NCI-H460 (cell line): ENCODE measurements at places on chromosomes 5 and 9. TPM values are rescaled to one million over a fixed set of nuclear protein-coding genes. Genes with fewer than 3 reads are reported as not detected.

GFPT2 gene
- total RNA-seq: 10.6 and 12.5 TPM in 2 replicates

PCDH1 gene
- total RNA-seq: 3.3 TPM in 2 replicates

DNA sequence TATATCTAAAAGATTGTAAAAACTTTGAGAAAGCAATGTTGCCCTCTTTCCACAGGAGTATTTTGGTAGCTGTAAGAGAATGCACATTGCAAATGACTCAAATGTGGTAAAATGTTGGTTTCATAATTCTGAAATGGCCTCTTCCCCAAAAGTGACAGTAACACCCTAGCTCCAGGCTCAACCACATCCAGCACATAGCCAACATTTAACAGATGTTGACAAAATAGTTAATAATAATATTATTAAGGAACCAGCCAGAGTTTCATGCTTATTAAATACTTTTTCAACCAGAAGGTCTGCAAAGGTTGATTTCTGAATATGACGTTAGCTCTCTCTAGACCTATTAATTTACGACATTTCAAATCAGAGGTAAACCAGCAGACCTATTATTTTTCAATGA lies 1.3 kb downstream of the ANXA1 start:
- DNase-seq: no peak

DNA sequence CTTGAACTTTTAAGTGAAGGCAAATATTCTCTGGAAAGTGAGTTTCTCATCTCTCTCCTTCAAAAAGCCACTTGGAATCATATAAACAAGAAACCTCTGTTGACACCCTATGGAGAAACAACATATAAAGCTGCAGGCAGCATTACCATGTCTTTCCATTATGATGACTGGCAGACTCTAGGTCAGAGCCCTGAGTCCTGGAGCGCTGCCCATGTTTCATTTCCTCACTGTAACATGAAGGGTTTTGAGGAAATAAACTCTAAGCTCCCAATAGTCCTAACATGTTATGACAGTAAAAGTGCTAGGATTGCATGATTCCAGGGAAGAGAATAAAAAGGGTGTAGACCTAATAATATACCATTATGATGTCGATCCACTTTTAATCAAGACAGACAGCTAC lies 220.6 kb downstream of the CTNND2 start:
- DNase-seq: no peak

DNA sequence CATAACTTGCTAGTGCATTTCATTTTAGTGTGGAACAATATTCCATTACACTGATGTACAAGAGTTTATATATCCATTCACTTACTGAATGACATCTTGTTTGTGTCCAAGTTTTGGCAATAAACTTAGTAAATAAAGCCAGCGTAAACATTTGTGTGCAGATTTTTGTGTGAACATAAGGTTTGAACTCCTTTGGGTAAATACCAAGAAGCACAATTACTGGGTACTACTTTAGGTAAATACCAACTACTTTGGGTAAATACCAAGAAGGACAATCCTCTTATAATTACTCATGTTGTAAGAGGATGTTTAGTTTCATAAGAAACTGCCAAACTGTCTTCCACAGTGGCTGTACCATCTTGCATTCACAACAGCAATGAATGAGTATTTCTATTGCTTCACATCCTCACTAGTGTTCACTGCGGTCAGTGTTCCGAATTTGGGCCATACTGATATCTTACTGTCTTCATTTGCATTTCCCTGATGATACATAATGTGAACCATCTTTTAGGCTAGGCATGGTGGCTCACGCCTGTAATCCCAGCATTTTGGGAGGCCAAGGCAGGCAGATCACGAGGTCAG lies 2.3 kb upstream of the SYK start:
- no peak for DNase-seq

SCAMP1 gene
- total RNA-seq: 37.5 and 38.1 TPM in 2 replicates

- DNase-seq: no peak
Measured at GRCh38 chr9:129551393-129551973, 69.4 kb downstream of the C9orf50 start.

FOXD4L5 gene
- total RNA-seq: 0.10 and 0.20 TPM in 2 replicates

DNA sequence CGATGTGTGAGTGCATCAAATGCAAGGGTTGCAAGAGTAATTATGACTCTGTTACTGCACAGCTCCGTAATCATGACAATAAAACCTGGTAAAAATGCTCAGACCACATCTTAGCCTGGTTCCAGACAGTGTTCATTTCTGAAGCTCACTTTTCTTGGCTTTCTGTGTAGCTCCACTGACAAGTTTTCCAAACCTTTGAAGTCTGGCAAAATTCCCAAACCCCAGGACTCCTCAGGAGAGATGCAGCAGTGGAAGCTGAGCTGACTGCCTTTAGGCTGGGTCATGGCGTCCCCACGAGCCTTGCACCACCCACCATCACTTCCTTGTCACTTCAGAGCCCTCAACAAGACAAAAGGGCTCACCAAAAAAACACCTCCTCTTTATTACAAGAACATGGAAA lies 131.6 kb upstream of the TAS2R1 start:
- no peak for DNase-seq

FOXD4L3 gene
- not detected in 2 replicates for total RNA-seq

GRCh38 chr5:38795986-38796741 lies 49.6 kb upstream of the OSMR start:
- DNase-seq: no peak

DNA sequence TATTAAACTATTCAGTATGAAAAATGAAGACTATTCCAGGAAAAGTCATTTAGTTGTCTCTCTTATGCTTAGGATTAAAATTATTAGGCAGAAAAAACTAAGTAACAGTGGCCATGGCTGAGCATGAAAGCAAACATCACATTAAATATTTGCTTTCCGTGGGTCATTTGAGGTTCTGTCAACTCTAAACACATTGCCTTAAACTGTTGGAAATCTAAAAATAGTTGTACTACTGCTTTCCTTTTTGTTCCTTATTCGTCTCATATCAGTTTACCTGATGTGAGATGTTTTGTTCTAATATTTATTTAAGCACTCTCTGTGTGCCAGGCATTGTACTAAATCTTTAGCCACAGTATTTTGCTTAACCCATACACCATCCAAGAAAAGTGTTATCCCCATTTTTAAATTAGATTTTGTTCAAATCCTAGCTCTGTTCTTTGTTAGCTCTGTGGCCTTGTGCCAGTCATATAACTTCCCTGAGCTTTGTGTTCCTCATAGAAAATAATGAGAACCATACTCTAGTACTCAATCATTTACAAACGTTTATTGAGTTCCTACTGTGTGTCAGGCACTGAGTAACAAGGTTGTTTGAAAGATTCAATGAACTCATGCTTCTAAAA lies 18.7 kb upstream of the ZNF608 start:
- no peak for DNase-seq

- DNase-seq: no peak
Measured at GRCh38 chr9:79883073-79883645, 311.4 kb downstream of the TLE4 start.

DNA sequence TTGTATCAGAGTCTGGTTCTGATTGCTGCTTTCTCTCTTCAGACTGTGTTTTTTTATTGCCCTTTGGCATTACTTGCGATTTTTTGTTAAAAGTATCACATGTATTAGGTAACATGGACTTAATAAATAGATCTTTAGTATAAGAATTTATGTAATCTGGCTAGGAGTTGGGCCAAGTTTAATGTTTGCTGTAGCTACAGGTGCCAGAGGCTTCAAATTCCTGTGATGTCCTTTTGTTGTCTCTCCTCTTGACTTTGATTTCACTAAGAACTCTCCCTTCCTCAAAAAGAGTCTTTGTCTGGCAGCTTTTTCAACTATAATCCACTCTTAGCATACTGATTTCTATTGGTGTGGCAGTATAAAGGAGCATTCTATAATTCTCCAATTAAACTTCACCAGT lies 313.1 kb downstream of the DTWD2 start:
- DNase-seq: no peak

DNA sequence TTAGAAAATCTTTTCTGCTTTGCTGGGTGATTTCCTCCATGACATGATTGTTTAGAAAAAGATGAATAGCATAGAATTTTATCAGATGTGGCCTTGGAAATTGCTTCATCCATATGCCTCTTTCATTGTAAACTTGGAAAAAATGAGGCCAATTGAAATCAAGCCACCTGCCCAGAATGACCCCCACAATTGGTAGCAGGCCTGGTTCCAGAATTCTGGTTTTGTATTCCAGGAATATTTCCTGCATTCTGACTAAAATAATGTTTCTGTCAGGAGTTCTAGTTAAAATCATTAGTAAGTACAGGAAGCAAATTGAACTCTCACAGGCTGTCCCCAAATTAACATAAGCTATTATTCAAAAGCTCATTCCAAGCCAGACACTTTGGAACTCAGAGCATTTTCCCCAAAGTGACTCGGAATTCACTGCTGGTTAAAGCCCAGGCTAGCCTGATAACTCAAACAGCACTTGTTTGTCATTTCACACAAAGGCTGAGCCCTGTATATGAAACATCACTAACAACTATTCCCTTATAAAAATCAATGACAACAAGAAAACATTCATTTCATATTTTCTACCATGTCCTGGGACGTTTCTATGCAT lies 75.1 kb upstream of the ADCY2 start:
- no peak for DNase-seq

DNA sequence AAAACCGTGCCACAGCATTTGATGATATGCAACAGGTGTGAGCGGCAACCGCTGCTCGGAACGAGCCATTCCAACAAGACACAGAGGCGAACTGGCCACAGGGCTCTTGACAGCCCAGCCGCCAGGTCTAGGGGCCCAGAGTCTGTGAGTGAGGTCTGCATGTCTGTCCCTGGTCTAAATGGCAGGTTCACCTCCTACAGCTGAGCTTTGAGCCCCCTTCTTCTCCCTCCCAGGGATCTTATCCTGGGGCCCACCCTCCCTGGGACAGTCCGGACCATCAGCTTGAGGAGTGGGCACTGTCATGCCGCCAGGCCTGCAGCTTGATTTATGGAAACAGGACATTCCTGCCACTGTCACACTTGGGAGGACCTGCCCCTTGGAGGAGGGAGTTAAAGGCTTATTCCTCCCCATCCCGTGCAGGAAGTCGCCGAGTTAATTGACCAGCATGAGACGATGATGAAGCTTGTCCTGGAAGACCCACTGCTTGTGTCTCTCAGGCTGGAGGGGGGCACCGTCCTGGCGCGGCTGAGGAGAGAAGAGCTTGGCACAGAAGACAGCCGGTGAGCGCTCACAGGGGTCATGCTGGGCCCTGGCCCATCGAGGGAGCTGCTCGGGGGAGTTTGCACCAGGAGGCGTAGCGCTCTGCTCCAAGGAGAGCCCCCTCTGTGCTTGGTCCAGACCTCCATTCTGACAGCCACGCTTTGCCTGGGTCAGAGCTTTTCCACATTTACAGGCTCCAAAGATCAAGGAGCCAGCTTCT lies 35.5 kb upstream of the LRRC14B start:
- DNase-seq: no peak

GRCh38 chr9:95029720-95030119 lies 287.8 kb downstream of the FANCC start:
- DNase-seq: no peak

- no peak for DNase-seq
Measured at GRCh38 chr9:129761901-129762369, 9.1 kb upstream of the PTGES start.

DNA sequence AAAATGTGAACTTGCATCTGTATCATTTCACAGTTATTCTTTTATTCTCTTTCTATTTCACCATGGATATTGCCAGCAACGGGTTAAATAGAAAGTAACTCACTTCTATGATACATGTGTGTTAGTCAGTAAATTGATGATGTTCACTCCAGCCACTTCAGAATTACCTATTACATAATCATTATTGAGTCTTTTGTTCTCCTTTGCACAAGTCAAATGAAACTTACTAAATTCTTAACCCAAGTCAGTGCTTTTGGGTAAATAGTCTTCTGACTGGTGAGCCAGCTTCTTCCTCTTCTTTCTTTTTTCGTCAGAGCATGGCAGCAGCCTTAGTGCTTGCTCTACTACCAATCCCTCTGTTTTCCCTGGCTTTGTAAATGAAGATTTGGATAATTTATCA lies 344.3 kb downstream of the RAB3C start:
- no peak for DNase-seq
